ENCODE measurements at places on chromosomes 16 and 17.

GRCh38 chr17:59152925-59153324, 2.1 kb downstream of the SKA2 start:
- no peak for DNase-seq

DNA sequence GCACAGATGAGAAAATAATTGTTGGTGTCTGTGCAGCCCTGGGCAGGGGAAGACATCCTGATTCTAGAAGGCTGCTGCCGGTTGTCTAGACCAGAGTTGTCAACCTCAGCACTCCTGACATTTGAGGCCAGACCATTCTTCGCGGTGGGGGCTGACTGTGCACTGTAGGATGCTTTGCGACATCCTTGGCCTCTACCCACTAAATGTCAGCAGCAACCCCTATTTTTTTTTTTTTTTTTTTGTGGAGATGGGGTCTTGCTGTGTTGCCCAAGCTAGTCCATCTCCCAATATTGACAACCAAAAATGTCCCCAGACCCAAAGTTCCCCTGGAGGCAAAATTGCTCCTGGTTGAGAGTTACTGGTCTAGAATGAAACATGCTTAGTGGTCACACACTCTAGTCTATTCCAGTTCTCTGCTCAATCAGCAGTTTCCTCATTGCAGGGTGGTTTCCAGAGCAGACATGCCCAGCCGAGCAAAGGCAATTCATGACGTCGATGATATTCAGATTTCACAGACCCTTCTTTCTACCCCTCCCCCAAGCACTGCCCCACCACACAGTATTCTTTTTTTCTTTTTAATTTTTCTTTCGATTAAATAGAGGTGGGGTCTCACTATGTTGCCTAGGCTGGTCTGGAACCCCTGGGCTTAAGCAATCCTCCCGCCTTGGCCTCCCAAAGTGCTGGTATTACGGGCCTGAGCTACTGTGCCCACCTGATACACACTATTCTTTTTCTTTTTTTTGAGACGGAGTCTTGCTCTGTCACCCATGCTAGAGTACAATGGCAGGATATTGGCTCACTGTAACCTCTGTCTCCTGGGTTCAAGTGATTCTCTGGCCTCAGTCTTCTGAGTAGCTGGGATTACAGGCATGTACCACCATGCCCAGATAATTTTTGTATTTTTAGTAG, 9.0 kb downstream of the C17orf99 start:
- no peak for DNase-seq

- no peak for DNase-seq
Measured at GRCh38 chr16:31134625-31135534, 647 bp downstream of the PRSS8 start.

GRCh38 chr16:29926711-29927052, 656 bp upstream of the KCTD13 start:
- no peak for DNase-seq

DNA sequence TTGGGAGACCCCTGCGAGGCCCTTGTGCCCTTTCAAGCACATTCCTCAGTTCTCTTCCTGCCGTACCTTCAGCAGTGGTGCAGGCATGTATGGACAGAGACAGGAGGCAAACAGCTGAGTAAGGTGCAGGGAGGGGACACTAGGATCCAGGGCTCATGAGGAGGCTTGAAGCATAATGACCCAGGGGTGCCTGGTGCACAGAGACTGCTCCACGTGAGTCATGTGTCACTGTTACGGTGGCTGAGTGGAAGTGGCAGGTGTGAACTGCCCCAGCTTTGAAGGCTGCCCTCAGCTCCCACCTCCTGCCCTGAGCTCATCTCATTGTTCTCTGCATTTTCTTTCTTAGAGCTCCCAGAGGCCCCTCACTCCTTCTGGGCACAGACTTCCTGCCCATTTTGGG, 124.8 kb downstream of the NTN1 start:
- DNase-seq: no peak
